ENCODE measurements at places on chromosomes 5 and 9.

GRCh38 chr5:96928931-96929708 is 6.8 kb upstream of the LNPEP start:
- no peak for DNase-seq

GRCh38 chr9:89848060-89849040 is 243.5 kb downstream of the GADD45G start:
- DNase-seq = peak; percentile 65

GRCh38 chr5:150851039-150851438 is 4.7 kb downstream of the IRGM start:
- DNase-seq = no peak

DNA sequence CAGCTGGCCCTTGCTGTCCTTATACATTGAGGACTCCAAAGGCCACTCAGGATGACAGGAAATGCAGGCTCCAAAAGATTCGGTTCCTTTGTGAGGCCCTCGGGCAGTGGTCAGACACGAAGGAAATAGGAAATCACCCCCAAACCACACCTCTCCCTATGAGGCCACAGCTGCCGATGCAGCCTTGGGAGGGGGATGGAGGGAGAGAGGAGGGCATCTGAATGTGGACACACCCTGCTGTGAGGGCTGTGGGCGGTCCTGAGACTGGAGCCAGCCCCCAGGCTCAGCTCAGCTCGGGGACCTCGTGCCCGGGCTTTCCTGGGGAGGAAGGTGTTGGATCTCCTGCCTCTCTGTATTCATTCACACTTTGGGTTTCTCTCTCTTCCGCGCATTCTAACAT is 2.7 kb upstream of the CLPTM1L start:
- DNase-seq = no peak

DNA sequence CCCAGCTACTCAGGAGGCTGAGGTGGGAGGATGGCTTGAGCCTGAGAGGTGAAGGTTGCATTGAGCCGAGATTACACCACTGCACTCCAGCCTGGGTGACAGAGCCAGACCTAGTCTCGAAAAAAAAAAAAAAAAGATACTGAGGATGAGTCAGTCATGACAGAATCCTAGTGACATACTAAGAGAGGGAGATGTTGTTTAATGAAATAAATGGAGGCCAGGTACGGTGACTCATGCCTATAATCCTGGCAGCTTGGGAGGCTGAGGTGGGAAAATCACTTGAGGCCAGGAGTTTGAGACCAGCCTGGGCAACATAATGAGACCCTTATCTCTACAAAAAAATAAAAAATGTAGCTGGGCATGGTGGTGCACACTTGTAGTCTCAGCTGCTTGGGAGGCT is 107.2 kb downstream of the ZFAND5 start:
- no peak for DNase-seq

GRCh38 chr9:129894120-129894823 is 59.0 kb downstream of the USP20 start:
- DNase-seq = no peak

DNA sequence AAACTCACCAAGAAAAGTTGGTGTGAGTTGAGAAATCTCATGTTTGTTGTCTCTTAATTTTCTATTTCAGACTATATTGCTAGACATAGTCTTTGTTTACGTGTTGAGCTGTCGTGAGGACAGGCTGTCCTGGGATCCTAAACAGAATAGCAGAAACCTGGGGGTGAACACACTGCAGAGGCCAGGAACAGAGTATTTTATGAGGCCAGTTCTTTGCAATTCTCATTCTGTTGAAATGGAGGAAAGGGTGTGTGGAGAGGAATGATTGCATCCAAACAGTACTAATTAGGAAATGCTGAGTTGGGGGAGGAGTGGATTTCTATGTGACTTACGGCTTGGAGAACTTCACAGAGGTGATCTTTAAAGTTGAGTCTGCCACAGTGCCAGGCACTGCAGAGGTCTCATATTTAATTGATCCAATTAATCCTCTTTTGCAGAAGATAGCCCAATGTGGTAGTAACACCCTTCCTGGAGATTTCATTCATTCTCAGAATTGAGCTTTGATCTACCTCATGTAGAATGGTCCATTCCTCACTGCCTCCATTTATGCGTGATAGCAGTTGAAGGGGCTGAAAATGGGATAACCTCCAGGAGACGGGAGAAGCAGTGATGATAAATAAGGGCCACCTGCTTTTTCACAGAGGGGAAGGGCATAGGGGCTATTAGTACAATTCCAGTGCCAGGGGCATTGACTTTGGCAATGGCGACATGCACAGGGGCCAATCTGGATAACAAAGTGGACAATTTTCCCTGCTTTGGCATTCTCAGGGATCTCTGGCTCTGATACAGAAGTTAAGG is 84.7 kb upstream of the TNFAIP8 start:
- DNase-seq = no peak

- no peak for DNase-seq
Observed at GRCh38 chr5:15993919-15994318, 185.7 kb downstream of the MARCHF11 start.

DNA sequence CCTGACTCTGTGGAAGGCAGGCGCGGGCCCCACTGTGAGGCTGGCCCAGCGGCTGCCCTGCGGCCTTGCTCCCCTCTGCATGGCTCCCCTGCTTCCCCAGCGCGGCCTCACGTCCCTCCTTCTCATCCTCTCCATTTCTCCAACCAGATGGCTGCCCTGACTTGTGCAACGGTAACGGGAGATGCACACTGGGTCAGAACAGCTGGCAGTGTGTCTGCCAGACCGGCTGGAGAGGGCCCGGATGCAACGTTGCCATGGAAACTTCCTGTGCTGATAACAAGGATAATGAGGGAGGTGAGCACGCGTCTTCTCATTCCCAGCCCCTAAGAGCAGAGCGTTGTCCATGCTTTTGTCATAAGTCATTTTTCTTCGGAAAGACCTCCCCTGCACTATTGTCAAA is 129.0 kb upstream of the WWC1 start:
- no peak for DNase-seq

DNA sequence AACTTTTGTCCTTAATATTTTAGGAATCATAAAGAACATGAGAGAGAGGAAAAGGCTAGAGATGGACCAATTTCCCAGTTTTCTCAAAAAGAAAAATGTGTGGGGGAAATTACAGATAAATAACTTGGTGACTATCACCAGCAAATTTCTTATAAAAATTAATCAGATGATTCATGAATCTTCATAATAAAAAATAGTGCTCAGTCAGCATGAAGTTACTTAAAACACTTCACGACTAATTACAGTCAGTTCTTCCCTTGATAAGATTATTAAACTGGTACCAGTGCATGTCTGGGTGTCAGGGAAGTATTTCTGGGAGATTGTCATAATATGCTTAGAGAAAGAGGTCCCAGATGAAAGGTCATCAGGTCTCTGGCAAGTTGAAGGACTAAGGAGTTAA is 133.0 kb downstream of the SNCAIP start:
- DNase-seq = no peak

- DNase-seq = no peak
Observed at GRCh38 chr9:14173713-14174112, 140.2 kb downstream of the NFIB start.

GRCh38 chr5:28104080-28104479 is 1065.7 kb upstream of the CDH9 start:
- DNase-seq = no peak

- DNase-seq = no peak
Observed at GRCh38 chr9:125850763-125851162, 103.6 kb downstream of the PBX3 start.

- no peak for DNase-seq
Observed at GRCh38 chr5:13501176-13501575, 443.3 kb downstream of the DNAH5 start.

DNA sequence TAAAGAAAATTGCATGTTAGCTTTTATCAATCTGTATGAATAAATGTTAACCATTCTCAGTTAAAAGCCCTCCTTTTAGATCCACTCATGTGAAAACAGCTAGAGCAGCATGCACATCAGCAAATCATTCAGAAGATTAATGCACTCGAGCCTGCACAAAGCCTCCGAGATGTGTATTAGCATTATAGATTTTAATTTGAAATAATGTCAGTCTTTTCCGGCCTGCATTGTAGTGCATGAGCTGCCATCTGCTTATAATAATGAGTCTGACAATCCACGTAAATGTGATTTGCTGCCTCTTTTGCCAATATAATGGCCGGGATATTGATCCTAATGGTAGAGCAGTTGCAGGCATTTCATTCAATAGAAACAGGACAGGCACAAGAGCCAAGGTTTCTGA is 585.1 kb downstream of the IRX1 start:
- DNase-seq = no peak

DNA sequence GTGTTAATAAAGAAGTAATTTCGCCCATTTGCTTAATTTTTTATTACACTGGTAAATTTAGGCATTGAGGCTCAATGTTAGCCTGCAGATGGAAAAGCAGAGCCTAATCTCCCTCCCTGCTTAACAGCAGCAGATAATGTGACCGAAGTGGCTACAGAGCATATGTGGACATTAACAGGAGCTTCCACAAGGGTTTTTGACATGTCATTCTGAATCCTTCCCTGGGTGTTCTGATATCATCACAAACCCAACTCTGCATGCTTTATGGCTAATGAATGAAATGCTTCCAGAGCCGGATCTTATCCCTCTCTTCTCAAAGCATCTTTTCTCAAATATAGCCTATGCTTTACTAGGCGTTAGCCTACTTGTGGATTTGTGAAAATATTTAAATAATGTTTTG is 208.6 kb downstream of the CAAP1 start:
- no peak for DNase-seq

GRCh38 chr9:22483528-22484070 is 37.0 kb downstream of the DMRTA1 start:
- DNase-seq = no peak

- DNase-seq = no peak
Observed at GRCh38 chr5:172714491-172715420, 56.2 kb downstream of the DUSP1 start.

DNA sequence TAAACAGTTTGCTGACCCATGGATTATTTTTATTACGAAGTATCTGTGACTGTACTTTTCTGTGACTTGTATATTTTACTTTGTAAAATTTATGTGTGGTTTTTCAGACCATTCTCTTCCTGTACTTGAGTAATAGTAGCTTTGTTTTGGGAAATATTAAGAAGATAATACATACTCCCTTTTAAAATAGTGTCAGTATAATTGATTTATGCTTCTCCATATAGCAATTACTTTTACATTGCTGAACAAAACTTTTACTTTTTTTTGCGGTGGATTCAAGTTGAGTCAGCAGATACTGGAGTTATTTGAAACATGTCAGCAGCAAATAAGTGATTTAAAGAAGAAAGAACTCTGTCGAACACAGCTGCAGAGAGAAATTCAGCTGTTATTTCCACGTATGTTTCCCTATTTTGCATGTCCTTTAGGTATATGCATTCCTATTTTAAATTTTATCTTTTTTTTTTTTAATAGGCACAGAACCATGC is 28.4 kb downstream of the TENT2 start:
- no peak for DNase-seq

GRCh38 chr5:15948190-15948589 is 231.4 kb downstream of the MARCHF11 start:
- no peak for DNase-seq

GRCh38 chr9:76576344-76576743 is 117.4 kb downstream of the GCNT1 start:
- DNase-seq = no peak

DNA sequence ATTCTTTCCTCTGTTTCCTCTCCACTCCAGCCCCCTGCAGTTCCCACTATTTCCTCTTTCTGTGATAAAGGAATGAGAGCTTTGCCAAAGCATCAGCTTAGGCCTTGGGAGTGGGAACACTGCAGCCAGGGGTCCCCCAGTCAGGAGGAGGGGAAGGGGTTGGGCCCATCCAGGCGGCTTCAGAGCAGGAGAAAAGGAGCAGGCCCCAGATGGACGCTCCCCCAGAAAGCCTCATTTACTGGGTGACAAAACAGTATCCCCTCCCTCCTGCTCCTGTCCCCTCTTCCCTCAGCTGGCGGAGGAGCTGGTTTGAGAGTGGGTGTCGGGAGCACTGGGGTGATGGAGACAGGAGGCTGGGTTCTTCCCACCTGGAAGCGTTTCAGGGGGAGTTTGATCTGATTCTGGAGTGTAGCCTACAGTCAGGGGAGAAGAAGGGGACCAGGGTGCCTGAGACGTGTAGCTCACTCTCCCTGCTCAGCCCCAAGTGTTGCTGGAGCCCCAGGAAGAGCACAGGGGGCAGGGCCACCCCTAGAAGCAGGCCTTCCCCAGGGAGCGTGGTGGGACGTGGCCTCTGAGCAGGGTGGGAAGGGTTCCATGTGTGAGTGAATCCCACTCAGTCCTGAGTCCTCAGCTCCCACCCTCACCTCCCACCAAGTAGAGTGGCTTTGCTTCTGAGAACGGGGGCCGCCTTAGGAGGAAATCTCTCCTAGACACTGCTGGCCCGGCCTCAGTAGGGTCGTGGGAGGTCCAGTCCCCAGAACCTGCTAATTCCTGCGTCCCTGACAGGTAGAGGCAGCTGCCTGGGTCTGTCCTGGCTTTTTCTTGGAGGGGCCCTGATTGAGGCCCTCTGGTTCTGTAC is 173.1 kb downstream of the CACNA1B start:
- DNase-seq = peak; percentile 93
